HFFc6 (cell line): ENCODE measurements at places on chromosomes 6 and 20.

- no peak for DNase-seq
Measured at GRCh38 chr6:29525311-29525639, 34.3 kb downstream of the UBD start.

GRCh38 chr20:15162079-15162647 lies 824.8 kb upstream of the FLRT3 start:
- no peak for DNase-seq

- DNase-seq: no peak
Measured at GRCh38 chr6:141265756-141266623, 866.7 kb upstream of the GJE1 start.

- no peak for DNase-seq
Measured at GRCh38 chr6:162543221-162543620, 184.3 kb downstream of the PRKN start.

GRCh38 chr20:21074605-21075336 lies 31.4 kb downstream of the LINC00237 start:
- no peak for DNase-seq
